ENCODE measurements at places on chromosomes 2 and 18. TPM values are rescaled to one million over a fixed set of nuclear protein-coding genes. Genes with fewer than 3 reads are reported as not detected.

Gene LINC00305
- total RNA-seq, result not detected

DNA sequence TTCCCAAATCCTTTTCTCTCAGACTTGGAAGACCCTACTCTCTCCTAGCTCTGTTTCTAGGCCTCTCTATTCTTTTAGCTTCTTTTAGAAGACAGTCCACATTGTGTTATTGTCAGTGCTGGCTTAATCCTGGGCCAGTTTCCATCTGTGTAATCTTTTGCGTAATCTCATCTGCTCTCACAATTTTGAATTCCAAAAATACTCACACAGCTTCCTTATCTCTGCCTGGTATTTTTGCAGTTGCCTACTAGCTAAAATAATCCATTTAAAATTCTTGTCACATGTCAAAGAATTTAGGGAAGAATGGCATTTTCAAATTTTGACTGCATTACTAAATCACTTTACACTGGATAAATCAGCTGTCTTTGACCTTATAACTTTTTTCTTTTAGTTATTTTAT, 200.6 kb upstream of the MEX3C start:
- DNase-seq, result no peak

- no peak for DNase-seq
These were observed 10.1 kb upstream of the AFTPH start for GRCh38 chr2:64514008-64514407.

- no peak for DNase-seq
These were observed 196.0 kb downstream of the TMEM163 start for GRCh38 chr2:134522496-134523455.

GRCh38 chr18:22871809-22872525, 61.2 kb upstream of the RBBP8 start:
- DNase-seq, result peak; percentile 41

- no peak for DNase-seq
These were observed 5.9 kb downstream of the NEU4 start for GRCh38 chr2:241814643-241815476.

Gene SPC25
- 7.0 TPM for total RNA-seq

Gene PDCD1
- not detected for total RNA-seq

DNA sequence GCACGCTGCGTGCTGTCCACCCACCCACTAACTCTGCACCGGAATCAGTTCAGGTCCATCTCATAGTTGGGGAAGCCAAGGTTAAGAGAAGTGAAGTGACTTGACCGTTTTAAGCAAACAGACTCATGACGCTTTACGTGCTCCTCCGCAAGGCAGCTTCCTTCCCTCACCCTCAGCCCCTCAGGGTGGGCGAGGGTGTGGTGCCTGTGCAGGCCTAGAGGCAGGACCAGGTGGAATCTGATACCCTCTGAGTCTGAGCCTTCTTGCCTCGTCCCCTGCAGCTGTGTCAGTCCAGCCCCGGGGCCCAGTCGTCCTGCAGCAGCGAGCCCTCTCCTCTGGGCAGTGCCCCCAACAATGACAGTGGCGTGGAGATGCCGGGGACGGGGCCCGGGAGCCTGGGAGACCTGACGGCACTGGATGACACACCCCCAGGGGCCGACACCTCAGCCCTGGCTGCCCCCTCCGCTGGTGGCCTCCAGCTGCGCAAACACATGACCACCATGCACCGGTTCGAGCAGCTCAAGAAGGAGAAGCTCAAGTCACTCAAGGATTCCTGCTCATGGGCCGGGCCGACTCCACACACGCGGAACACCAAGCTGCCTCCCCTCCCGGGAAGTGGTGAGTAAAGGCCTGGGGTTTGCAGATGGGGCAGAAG, 250.5 kb downstream of the GLI2 start:
- DNase-seq, result no peak

DNA sequence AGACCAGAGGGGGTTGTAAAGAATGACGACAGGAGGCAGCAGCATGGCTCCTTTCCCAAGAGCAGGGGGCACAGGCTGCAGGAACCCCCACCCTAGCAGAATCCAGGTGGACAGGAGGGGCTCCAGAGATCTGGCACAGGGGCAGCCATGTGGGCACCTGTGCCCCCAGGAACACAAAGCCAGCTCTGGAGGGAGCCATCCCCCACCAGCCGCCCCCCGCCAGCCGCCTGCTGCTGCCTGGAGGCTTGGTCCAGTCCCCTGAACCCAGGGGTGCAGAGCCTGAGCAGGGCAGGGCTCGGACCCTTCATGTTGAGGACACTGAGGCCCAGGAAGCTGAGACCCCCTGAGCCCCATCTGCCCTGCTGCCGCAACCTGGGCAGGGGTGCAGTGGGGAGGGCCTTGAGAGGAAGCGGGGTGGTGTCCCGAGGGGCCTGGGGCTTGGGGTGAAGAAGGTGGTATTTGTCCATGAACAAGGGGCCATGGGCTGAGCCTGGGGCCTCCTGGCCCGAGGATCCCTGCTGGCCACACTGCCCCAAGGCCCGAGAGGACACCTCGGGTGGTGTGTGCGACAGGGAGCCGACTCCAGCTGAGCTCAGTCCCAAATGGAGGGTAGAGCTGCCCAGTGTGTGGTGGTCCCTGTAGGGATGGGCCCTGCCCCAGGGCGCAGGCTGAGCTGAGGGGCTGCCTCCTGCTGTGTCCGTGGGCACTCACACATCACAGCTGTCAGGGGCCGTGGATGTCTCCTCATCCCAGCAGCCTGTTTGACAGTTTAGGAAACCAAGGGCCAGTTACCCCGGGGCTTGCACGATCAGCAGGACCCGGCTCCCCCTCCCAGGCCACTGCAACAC, 39.8 kb upstream of the SNED1 start:
- no peak for DNase-seq

GRCh38 chr18:31821545-31822171, 61.0 kb upstream of the SLC25A52 start:
- no peak for DNase-seq

DNA sequence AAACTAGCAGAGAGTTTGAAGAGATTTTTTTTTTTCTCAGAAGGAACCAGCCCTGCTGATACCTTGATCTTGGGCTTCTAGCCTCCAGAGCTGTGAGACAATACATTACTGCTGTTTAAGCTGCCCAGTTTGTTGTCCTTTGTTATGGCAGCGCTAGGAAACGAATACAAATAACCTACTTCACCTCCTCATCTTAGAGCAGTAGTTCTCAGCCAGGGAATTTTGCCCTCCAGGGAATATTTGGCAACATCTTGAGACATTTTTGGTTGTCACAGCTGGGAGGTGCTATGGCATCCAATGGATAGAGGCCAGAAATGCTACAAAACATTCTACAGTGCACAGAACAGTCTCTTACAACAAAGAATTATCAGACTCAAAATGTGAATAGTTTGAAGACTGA, 43.9 kb upstream of the BCL11A start:
- DNase-seq, result no peak

Gene YWHAQ
- total RNA-seq, result 342 TPM

DNA sequence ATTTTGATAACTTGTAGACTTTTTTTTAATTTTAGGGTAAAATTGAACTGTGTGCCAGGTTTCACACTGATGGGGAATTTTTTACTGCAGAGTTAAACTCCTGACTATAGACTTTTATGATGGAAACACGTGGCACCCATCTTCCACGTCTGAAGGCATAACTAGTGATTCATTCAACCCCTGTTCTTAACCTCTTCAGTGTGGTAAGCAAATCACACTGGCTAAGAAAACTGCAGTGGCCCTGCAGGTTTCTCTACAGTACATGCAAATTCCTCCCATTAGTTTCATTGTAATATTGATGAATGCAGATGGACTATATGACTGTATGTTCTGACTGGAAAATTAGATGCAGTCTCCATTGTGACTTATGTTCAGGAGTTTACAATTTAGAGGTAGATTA, 47.2 kb downstream of the SMAD4 start:
- DNase-seq, result no peak

- no peak for DNase-seq
These were observed 54.4 kb downstream of the SETBP1 start for GRCh38 chr18:44735096-44735495.

DNA sequence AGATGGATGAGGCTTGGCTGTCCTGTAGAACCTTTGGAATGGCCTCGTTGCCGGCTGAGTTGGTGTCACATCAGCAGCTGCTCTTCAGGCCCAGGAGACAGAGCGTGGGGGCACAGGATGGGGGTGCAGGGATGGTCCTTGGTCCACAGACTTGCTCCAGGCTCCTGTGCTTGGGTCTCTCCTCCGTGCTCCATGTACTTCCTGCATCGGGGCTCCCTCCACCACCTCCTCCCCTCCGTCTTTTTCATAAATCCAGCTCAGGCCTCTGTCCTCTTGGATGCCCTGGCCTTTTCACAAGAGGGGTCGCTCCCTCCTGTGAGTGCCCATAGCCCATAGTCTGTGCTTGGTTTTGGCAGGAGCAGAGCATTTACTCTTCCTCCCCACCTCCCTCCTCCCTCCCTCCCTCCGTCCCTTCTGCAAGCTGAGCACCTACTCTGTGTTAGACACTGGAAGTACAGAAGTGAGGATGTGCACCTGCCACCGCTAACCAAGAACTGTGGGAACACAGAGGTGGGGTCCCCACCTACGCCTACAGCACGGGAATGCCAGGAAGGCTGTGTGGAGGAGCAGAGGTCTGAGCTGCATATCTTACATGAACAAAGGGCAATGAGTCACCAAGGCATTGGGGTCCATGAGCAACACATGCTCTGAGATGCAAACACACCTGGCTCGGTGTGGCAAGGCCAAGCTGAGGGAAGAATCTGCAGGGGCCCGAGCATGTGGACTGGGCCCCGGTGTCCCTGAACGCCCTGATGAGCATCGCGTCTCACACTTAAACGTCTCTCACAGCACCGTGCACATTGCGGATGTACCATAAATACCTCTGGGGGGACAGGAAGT, 458.7 kb upstream of the HS6ST1 start:
- no peak for DNase-seq

GRCh38 chr2:628651-629050, 48.6 kb downstream of the TMEM18 start:
- DNase-seq, result no peak

Gene CABYR
- 0.36 TPM for total RNA-seq

Gene RTP5
- total RNA-seq, result not detected

DNA sequence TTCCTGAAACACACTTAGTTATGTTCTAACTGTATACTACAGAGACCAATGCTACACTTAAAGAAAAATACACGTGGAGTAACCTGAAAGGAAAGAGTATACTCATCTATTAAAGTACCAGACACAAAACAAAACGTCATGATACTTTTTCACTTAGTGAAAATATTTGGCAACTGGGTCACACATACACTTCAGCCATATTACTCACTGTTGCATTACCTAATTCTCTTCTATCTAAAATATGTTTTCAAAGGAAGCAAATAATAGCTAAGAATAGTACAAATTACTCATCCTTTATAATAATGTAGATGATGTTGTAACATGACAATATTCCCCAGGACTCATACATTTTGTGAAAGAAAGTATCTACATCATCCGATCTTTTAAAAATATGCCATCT, 76.5 kb upstream of the EPB41L3 start:
- no peak for DNase-seq

- DNase-seq, result no peak
These were observed 394.4 kb downstream of the FIGN start for GRCh38 chr2:163341426-163341825.

Gene IL1R2
- 3.9 TPM for total RNA-seq

DNA sequence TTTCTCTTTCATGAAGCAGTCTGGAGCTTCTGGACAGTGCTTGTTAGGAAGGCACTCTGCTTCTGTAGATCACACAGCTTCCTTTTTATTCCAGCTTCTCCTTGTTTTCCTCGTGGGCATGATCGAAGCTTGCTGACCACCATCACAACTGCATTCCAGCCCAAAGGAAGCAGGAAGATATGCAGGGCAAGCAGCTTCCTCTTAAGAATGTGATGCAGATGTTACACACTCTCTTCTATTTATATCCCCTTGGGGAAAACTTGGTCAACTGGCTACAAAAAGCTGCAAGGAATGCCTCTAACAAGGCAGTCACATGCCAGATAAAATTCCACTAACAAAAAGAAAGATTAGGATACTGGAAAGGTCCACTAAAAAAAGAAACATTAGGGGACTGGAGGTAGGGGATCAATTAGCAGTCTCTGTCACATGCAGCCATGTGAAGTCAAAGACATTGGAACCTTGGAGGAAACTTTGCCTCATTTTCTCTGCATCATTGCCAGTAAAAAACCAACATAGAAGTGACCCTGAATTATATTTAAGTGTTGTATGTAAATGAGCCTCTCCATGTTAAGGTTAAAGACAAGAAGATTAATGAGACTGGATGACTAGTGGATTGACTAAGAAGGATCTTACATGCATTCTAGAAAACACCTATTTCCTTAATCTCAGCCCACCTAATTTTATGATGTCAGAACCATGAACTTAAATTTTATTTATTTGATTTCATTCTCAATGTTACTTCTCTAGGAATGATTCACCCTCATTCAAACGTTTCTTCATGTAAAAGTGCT, 98.3 kb downstream of the NAB1 start:
- no peak for DNase-seq

Gene SULT1C3
- not detected for total RNA-seq

Gene PROM2
- 72.2 TPM for total RNA-seq

DNA sequence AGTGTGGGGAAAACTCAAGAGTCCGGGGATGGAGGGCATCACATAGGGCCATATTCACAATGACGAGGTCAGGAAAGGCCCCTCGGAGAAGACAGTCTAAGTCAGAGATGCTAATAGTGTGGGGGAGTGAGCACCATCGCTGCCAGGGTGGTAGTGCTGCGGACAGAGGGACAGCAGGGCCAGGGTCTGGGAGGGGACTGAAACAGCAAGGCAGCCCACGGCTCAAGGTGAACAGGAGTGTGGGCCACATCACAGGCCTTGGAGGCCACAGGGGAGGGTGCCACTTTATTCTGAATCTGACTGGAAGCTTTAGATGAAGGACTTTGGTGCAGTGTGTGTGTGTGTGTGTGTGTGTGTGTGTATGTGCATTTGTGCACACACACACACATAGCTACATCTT, 130.9 kb upstream of the GLI2 start:
- DNase-seq, result no peak

GRCh38 chr2:33681364-33681757, 82.3 kb upstream of the FAM98A start:
- DNase-seq, result peak; percentile 8

- DNase-seq, result no peak
These were observed 128.8 kb upstream of the REV1 start for GRCh38 chr2:99618579-99619097.

Gene BMP10
- not detected for total RNA-seq

Gene MALL
- total RNA-seq, result 83.0 TPM

- no peak for DNase-seq
These were observed 32.0 kb upstream of the C1QL2 start for GRCh38 chr2:119190321-119191111.

- peak; percentile 31 for DNase-seq
These were observed 10.3 kb upstream of the FTCDNL1 start for GRCh38 chr2:199861132-199861774.

Gene ACOXL
- 3.9 TPM for total RNA-seq

Gene SERPINB11
- total RNA-seq, result not detected

Gene SLC20A1
- 30.3 TPM for total RNA-seq

DNA sequence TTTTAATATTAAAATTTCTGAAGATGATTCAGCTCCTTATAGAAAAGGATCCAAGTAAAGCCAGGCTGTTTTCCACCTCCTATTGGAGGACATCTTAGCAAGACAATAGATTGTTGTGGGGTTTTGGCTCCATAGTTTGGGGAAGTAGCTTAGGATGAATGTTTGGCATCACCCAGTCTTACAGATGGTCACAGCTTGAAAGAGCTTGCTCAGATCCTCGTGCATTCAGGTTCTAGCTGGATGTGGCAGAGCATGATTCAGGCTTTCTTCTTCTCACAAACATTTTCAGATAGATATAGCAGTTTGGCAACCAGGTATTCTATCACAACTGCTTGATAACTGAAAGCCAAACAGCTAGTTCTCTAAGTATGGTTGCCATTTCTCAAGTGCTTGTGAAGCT, 23.6 kb upstream of the PDCL3 start:
- DNase-seq, result no peak
